ENCODE measurements at places on chromosomes 5 and 9.

DNA sequence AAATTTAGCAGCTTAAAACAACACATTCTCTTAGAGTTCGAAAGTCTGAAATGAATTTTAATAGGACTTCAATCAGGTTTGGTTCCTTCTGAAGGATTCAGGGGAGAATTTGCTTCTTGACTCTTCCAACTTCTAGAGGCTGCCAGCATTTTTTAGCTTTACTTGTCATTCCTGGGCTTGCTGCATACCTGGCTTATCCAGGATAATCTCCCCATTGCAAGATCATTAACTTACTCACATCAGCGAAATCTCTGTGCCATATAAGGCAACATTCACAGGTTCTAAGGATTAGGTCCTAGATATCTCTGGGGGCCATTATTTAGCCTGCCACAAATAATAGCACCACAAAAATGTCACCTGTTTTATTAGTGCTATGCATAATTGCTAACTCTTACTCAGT, 46.2 kb upstream of the PCSK5 start:
- DNase-seq, result no peak

- no peak for DNase-seq
Observed at GRCh38 chr5:137296213-137296781, 202.8 kb downstream of the SPOCK1 start.

- DNase-seq, result no peak
Observed at GRCh38 chr5:114910727-114911126, 259.0 kb downstream of the TRIM36 start.

- DNase-seq, result no peak
Observed at GRCh38 chr5:151012862-151013261, 7.5 kb upstream of the GPX3 start.

DNA sequence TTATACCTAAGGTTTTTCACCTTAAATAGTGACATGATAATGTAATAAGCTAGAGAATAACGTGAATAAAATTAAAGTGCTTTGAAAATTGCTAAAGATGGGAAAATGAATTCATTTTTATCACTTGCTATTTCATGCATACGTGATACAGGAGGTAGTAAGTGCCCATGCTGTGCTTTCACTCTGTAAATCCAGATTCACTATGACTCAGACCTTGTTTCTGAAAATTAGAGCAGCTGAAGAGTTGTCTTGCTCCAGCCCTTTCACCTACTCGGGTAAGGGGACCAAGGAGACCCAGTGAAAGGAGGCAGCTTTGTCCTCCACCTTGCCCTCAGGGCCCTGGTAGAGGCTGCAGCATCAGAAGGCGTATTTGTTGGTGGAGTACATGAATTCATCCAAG, 87.9 kb downstream of the ANKH start:
- DNase-seq, result no peak

DNA sequence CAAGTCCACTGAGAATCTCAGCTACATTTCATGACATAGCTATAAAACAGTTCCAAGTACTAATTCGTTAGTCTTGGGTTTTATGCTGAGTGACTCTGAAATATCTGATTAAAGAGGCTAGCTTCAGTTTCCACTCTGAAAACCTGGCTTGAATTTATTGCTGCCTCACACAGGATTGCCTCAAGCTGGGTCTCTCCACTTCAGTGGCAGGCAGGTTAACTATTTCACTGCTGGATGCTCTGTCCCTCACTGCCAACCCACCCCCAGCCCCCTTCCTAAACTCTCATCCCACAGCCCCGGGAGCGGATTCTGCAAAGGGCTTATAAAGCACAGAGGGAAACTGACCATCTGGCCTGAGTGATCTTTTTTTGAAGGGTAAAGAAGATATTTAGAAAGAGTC, 318.3 kb downstream of the MLLT3 start:
- no peak for DNase-seq

- no peak for DNase-seq
Observed at GRCh38 chr9:68609901-68610415, 69.3 kb upstream of the TMEM252 start.

GRCh38 chr5:21807953-21808352, 1045.2 kb downstream of the CDH12 start:
- DNase-seq, result no peak

GRCh38 chr5:50445296-50445949, 4.3 kb upstream of the EMB start:
- DNase-seq, result no peak

- DNase-seq, result no peak
Observed at GRCh38 chr5:87002485-87002884, 265.2 kb upstream of the RASA1 start.

DNA sequence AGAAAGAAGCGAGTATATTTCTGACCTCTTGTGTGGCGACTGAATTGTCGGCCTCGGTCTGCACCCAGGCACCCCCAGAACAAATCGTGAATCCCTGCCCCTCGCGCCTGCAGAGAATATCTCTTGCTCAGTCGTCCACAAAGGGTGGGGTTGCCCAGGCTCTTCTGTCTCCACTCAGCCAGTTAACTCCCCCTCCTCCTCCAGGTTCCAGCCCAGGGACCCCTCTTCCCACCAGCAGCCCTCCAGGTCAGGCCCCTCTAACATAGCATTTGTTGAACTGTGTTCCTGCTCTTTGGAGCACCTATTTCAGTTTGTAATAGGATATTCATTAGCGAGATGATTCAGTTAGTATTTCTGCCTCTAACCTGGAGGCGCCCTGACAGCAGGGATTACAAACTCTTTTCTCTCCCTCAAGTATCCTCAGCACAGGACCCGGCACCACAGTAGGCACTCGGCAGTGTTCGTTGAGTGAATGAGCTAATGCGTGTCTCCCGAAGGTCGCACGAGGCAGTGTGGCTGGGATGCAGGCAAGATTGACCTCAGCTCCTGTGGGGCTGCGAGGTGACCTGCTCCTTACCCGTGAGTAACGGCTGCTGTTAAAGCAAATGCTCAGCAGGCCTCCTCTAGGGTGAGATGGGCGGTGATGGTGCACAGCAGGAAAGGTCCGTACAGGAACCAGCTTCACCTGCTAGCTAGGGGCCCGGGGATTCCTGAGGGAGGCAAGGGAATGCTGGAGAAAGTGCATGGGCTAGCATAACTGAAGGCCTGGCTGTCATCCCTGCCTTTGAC, 25.8 kb downstream of the ZBTB34 start:
- no peak for DNase-seq

GRCh38 chr5:132867046-132867451, 607 bp downstream of the UQCRQ start:
- DNase-seq, result no peak

- DNase-seq, result no peak
Observed at GRCh38 chr5:33049298-33049697, 338.2 kb downstream of the NPR3 start.

DNA sequence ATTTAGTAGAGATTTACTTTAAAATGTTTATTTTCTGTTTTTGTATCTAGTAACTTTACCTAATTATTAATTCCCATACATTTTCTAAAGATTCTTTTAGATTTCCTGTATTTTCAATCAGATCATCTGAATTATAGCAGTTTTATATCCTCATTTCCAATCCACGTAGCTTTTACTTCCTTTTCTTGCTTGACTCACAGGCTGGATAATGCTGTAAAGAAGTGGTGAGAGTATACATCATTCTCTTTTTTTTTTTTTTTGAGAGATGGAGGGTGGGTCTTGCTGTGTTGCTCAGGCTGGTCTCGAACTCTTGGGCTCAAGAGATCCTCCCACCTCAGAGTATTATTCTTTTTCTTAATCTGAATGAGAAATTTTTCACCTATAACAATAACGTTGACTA, 11.2 kb upstream of the SETX start:
- DNase-seq, result no peak

DNA sequence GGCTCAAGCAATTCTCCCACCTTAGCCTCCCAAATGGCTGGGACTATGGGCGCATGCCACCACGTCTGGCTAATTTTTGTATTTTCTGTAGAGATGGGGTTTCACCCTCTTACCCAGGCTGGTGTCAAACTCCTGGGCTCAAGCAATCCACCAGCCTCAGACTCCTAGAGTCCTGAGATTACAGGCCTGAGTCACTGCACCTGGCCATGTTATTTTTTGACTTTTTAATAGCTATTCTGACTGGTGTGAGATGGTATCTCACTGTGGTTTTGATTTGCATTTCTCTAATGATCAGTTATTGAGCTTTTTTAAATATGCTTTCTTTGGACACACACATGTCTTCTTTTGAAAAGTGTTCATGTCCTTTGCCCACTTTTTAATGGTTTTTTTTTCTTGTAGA, 38.2 kb downstream of the FBXW2 start:
- no peak for DNase-seq

DNA sequence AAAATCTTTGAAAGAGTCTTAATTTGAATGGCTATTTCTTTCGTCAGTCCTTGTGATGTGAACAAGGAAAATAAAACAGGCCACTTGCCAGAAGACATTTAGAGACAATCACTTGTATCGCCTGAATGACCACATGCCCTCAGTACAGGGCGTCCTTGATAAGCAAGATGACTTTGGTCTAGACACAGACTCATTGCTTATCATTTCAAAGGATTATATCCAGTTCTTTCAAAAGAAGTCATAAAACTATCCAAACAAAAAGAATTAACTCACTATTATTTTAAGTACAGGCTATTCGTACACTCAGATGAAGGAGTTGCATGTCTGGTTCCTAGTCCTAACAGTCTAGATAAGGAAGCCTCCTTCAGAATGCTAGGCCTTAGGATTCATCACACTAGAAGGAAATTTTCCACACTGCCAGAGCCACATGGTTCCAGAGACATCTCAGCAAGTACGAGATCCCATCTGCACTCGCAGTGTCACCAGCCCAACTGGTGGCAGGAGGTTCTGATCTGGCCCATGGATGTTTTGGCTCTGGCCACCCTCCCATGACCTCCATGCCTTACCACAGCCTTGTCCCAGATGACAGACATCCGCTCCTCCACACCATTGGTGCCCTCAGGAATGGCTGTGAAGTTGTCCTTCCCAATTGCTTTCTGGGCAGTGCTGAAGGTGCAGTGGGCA, 109.6 kb downstream of the DPYSL3 start:
- no peak for DNase-seq

- no peak for DNase-seq
Observed at GRCh38 chr5:14849516-14850294, 21.9 kb downstream of the ANKH start.

DNA sequence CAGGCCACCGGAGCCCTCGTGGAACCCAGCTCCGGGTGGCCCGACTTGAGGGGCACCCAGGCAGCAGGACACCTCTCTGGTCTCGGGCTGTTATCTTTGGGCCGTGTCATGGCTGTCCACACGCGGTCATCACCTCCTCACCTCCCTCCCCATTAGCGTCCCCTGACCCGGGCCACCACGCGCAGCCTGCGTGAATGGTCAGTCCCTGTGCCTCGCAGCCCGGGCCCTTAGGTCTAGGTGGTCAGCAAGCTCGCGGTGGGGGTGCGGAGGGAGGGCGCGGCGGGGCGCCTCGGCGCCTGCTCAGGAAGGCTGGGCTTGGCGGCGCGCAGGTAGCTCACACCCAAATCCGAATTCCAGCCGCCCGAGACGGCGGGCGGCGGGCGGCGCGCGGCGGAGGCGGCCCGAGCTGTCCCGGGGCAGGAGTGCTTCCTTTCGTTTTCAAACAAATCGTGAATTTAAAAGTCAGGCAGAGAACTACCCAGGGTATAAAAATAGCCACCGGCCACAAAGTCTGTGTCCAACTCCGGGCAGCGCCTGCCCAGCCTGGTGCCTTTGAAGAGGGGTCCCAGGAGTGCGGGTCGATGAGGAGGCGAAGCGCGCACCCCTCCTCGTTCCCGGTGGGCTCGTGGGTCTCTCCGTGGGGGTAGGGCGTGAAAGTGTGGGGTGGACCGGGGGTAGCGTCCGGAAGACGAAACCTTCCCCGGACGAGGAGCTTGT, 1.0 kb upstream of the RXRA start:
- DNase-seq, result peak; percentile 22

DNA sequence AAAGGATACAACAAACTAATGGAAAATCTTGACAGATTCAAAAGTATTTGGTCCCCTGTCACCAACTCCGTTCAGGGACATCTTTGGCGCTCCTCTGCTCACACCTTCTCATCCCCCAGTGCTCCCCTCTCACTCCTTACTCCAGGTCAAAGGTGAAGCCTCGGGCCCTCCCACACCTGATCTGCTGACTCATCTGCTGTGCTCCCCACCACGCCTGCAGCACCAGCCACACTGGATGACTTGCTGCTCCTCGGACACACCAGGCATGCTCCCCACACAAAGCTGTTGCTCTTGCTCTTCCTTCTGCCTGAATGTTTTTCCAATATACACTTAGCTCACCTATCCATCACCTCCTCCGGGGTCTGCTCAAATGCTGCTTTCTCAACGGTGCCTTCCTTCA, 123.4 kb downstream of the ESM1 start:
- no peak for DNase-seq

GRCh38 chr5:107680799-107681198, 10.1 kb upstream of the EFNA5 start:
- DNase-seq, result no peak

- no peak for DNase-seq
Observed at GRCh38 chr5:105448271-105448670, 1885.7 kb upstream of the NUDT12 start.

- DNase-seq, result no peak
Observed at GRCh38 chr9:131334629-131335367, 45.3 kb downstream of the PLPP7 start.

DNA sequence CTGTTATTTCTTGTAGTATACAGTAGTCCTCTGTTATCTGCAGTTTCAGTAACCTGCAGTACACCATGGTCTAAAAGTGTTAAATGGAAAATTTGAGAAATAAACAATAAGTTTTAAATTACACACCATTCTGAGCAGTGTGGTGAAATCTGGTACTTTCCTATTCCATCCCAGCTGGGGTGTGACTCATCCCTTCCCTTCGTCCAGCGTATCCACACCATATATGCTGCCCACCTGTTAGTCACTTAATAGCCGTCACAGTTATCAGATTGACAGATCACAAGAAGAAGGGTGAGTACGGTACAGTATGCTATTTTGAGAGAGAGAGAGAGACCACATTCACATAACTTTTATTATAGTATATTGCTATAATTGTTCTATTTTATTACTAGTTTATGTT, 28.9 kb downstream of the FAM151B start:
- DNase-seq, result no peak

DNA sequence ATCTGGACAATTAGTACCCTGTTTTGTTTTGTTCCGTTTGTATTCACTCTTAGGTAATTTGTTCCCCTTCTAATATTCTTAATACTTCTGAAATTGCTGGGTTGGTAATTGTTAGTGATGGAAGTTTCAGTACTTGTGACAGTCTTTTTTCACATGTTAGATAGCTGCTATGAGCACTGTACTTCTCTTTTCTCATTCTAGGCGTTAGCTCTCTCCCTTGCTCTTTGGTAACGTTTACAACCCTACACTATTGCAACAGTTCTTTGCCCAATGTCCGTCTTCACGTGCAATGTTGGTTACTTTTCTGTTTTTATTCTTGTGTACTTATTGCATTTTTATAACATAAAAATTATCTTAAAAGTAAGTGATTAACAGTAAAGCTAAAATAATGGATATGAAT, 1509.0 kb downstream of the MAT2B start:
- DNase-seq, result no peak

- peak; percentile 99 for DNase-seq
Observed at GRCh38 chr5:86617756-86618576, at the start of gene COX7C. TSS of gene COX7C (plus strand) at chr5:86617941. CDS start at chr5:86618056, 115 bp downstream.

- DNase-seq, result no peak
Observed at GRCh38 chr9:14379280-14379679, 65.3 kb upstream of the NFIB start.
